PC-3 (cell line): ENCODE measurements at places on chromosomes 13 and 19.

- no peaks in the 10 kb centered on the region for H3K36me3 ChIP-seq
- DNase-seq = peak; percentile 31
- no peaks in the 10 kb centered on the region for H3K4me1 ChIP-seq
Measured at GRCh38 chr13:62119739-62120700, 704.4 kb upstream of the PCDH20 start.

GRCh38 chr13:46119883-46120614 lies 15.2 kb upstream of the CPB2 start:
- H3K4me1 ChIP-seq = peaks cover 4% of the 10 kb centered on the region; the same call in 1 of the 2 replicates
- H3K4me3 ChIP-seq = no peak overlapping the region
- no peaks in the 10 kb centered on the region for H3K27me3 ChIP-seq
- H3K36me3 ChIP-seq = no peaks in the 10 kb centered on the region

GRCh38 chr13:47463726-47464125 lies 537.3 kb downstream of the SUCLA2 start:
- no peaks in the 10 kb centered on the region for H3K4me1 ChIP-seq
- no peak overlapping the region for H3K4me3 ChIP-seq
- no peak for DNase-seq
- no peak overlapping the region for H3K27ac ChIP-seq

GRCh38 chr13:43773602-43774001 lies 13.2 kb downstream of the ENOX1 start:
- H3K4me1 ChIP-seq = no peaks in the 10 kb centered on the region
- H3K36me3 ChIP-seq = no peaks in the 10 kb centered on the region
- no peak overlapping the region for H3K4me3 ChIP-seq
- DNase-seq = no peak
- H3K27ac ChIP-seq = no peak overlapping the region
- H3K27me3 ChIP-seq = no peaks in the 10 kb centered on the region

GRCh38 chr19:13012690-13013608 lies 17.7 kb downstream of the NFIX start:
- peak overlapping the region; percentile 81 for H3K27ac ChIP-seq
- DNase-seq = peak; percentile 78
- H3K4me1 ChIP-seq = peaks cover 48% of the 10 kb centered on the region
- H3K27me3 ChIP-seq = no peaks in the 10 kb centered on the region
- peak overlapping the region; percentile 75 for H3K4me3 ChIP-seq

- H3K27me3 ChIP-seq = no peaks in the 10 kb centered on the region
- DNase-seq = no peak
- no peaks in the 10 kb centered on the region for H3K36me3 ChIP-seq
- H3K4me1 ChIP-seq = peaks cover 47% of the 10 kb centered on the region
Measured at GRCh38 chr13:23671377-23671776, 101.2 kb downstream of the TNFRSF19 start.

DNA sequence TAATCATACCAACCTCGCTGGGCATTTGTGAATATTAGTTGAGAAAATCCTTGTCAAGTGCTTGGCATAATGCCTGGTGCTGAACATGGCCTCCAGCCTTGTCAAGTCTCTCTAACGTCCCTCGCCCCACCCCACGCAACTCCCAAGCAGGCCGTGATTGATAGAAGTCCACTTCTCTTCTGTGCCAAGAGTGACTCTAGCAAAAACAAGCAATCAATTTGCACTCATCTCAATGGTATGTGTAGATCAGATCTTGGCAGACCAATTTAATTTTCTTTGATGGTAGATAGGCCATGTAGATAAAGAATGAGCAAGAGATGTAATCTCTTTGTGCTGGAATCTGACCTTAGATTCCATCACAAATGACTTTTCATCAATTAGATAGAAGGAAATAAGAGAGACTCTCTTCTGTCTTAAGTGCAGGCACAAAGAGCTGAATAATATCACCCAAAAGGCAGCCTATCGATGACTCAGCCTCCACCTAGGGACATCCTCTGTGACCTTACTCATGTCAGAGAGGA lies 31.0 kb upstream of the KATNAL1 start:
- no peak overlapping the region for H3K4me3 ChIP-seq
- H3K36me3 ChIP-seq = no peaks in the 10 kb centered on the region
- DNase-seq = peak; percentile 80
- H3K4me1 ChIP-seq = peaks cover 44% of the 10 kb centered on the region

DNA sequence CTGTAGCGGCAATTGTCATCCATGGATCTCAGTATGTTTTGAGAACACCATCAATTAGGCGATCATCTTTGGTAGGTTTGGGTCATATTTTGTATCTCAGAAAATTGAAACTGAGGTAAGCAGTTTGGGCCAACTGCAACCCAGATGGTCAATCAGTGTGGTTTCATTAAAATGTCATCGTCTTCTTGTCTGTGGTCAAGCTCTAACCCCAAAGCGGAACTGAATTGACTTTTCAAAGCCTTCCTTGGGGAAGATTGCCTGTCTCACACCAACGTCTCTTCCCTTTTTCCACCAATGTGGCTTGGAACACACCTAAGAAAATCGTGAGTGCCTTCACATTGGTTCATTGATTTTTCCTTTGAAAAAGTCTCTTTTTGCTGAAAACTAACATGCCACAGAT lies 56.3 kb upstream of the UBAC2 start:
- no peak overlapping the region for H3K4me3 ChIP-seq
- H3K27ac ChIP-seq = no peak overlapping the region
- H3K36me3 ChIP-seq = no peaks in the 10 kb centered on the region
- no peaks in the 10 kb centered on the region for H3K4me1 ChIP-seq
- H3K27me3 ChIP-seq = no peaks in the 10 kb centered on the region
- DNase-seq = no peak

- no peak for DNase-seq
- H3K27ac ChIP-seq = no peak overlapping the region
- H3K36me3 ChIP-seq = no peaks in the 10 kb centered on the region
- H3K27me3 ChIP-seq = no peaks in the 10 kb centered on the region
Measured at GRCh38 chr13:49044836-49045235, 69.1 kb downstream of the FNDC3A start.

DNA sequence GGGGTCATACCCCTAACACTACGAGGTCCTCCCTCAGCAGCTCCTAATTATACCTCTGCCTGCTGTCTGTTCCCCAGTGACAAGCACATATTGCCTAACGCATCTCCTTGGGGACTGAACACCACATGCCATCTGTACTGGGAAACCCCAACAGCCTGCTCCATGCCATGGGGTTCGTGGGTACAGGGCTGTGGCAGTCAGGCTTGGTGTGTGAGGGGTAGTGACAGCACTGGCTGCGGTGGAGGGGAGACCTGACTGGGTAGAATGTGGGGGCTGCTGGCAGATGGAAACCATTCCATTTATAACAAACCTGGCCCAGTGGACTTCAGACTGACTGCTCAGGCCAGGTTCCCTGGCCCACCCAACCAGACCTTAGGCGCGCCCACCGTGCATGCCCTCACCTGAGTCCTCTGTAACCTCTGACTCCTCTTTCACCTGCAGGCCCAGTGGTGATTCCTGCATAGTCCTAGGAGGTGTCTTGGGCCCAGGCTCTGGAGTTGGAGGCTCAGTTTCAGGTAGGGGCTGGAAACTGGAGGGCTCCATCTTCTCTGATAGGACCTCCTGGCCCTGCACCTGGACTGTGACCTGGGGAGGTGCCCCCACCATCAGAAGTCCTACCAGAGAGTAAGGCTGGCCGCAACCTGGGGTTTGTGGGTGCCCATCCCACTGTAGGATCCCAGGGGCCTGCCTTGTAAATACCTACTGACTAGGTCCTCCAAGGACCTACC lies 3.0 kb downstream of the MZF1 start:
- H3K4me1 ChIP-seq = peaks cover 19% of the 10 kb centered on the region
- H3K27ac ChIP-seq = no peak overlapping the region
- no peak overlapping the region for H3K4me3 ChIP-seq
- no peaks in the 10 kb centered on the region for H3K27me3 ChIP-seq

GRCh38 chr13:102770435-102770834 lies 3.2 kb downstream of the TEX30 start:
- H3K27me3 ChIP-seq = no peaks in the 10 kb centered on the region
- no peak overlapping the region for H3K27ac ChIP-seq
- H3K4me1 ChIP-seq = peaks cover 17% of the 10 kb centered on the region
- no peak overlapping the region for H3K4me3 ChIP-seq
- H3K36me3 ChIP-seq = no peaks in the 10 kb centered on the region
- DNase-seq = no peak

DNA sequence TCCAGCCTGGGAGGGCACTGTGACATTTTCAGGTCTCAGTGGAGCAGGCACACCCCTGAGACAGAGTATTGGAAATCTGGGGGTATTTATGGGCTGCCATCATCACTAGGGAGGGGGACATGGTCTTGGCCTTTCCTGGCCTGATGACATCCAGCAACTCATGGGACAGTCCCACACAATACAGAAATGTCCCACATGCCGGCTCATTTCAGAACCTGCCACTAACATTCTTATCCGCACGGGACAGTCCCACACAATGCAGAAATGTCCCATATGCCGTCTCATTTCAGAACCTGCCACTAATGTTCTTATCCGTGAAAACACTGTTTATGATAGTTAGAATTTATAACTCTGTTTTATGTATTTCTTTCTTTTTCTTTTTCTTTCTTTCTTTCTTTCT lies 9.8 kb downstream of the SLC8A2 start:
- H3K27me3 ChIP-seq = peaks cover 19% of the 10 kb centered on the region
- no peak for DNase-seq
- H3K27ac ChIP-seq = no peak overlapping the region
- H3K36me3 ChIP-seq = no peaks in the 10 kb centered on the region
- no peaks in the 10 kb centered on the region for H3K4me1 ChIP-seq
- no peak overlapping the region for H3K4me3 ChIP-seq

DNA sequence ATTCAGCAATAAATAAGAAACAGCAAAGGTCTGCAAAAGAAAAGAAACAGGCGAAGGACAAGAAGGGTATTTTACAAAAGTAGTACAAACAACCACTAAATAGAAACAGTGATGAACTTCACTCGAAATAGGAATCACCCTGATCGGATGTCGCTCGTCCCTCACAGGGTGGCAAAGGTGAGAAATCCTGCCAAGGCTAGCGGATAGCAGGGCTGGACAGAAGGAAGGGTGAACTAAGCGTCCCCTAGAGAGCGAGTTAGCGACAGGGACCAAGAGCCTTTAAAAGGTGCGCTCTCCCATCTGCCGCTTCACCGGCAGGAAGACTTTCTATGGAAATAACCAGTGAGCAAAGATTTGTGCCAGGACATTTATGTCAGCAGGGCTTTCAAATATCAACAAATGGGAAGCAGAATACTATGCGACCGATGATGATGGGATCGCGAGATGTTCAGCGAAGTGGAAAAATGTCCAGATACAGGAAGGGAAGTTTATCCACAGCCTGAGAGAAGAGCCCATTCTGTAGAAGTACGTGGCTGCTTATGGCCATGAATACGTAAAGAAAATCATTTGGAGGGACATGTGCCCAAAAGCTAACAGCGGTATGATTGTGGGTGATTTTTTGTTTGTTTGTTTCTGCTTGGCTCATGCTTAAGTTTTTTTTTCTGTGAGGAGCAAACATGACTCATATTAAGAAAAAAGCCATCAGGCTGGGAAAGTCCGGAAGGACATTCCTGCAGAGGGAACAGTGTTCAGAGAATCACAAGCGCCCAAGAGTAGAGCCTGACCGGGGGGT lies 18.9 kb downstream of the ELAVL1 start:
- peaks cover 59% of the 10 kb centered on the region for H3K4me1 ChIP-seq
- peaks cover 70% of the 10 kb centered on the region for H3K36me3 ChIP-seq
- no peaks in the 10 kb centered on the region for H3K27me3 ChIP-seq

GRCh38 chr13:51524829-51525566 lies 59.3 kb upstream of the WDFY2 start:
- no peaks in the 10 kb centered on the region for H3K27me3 ChIP-seq
- DNase-seq = no peak
- peaks cover 44% of the 10 kb centered on the region for H3K4me1 ChIP-seq

DNA sequence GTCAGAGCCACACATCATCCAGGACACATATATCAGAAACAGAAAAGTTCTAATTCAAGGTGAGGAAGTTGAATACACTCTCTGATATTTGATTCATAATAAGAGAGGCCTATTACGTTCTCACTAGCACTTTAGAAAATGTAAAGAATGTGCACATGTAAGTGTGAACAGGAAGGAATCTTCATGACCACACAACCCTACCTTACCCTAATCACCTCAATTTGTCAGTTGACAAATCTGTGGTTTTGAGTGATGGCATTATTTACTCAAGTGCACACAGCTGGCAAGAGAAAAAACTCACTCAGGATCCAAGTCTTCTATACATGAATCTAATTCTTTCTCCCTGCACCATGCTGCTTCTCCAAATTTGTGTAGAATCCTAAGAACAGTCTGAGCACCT lies 445.8 kb downstream of the SUCLA2 start:
- peaks cover 10% of the 10 kb centered on the region for H3K4me1 ChIP-seq
- H3K27ac ChIP-seq = no peak overlapping the region
- H3K27me3 ChIP-seq = no peaks in the 10 kb centered on the region
- H3K36me3 ChIP-seq = no peaks in the 10 kb centered on the region

GRCh38 chr19:42216653-42217519 lies 591 bp downstream of the DEDD2 start:
- H3K4me1 ChIP-seq = peaks cover 27% of the 10 kb centered on the region
- H3K27ac ChIP-seq = peak overlapping the region; percentile 47
- no peaks in the 10 kb centered on the region for H3K27me3 ChIP-seq
- peaks cover 10% of the 10 kb centered on the region; the same call in 1 of the 2 replicates for H3K36me3 ChIP-seq
- peak; percentile 15 for DNase-seq

- H3K36me3 ChIP-seq = no peaks in the 10 kb centered on the region
- DNase-seq = no peak
- no peak overlapping the region for H3K4me3 ChIP-seq
- H3K27me3 ChIP-seq = peaks cover 71% of the 10 kb centered on the region
Measured at GRCh38 chr19:54938906-54939305, 8.4 kb downstream of the NLRP7 start.

- peaks cover 20% of the 10 kb centered on the region for H3K36me3 ChIP-seq
- H3K27ac ChIP-seq = peak overlapping the region; percentile 96
- H3K4me3 ChIP-seq = peak overlapping the region; percentile 26; the same call in 1 of the 2 replicates
- no peaks in the 10 kb centered on the region for H3K27me3 ChIP-seq
Measured at GRCh38 chr19:53545271-53546065, 7.5 kb downstream of the ZNF331 start.

- peaks cover 11% of the 10 kb centered on the region for H3K36me3 ChIP-seq
- no peak within 1 kb of the TSS for H3K27ac ChIP-seq
- H3K4me3 ChIP-seq = peak within 1 kb of the TSS; percentile 57
- H3K27me3 ChIP-seq = no peaks in the 10 kb centered on the region
Measured at GRCh38 chr19:7926021-7926726, at the start of gene CTXN1. Gene CTXN1 (minus strand): TSS chr19:7926135. CDS start chr19:7925538, 597 bp downstream.

DNA sequence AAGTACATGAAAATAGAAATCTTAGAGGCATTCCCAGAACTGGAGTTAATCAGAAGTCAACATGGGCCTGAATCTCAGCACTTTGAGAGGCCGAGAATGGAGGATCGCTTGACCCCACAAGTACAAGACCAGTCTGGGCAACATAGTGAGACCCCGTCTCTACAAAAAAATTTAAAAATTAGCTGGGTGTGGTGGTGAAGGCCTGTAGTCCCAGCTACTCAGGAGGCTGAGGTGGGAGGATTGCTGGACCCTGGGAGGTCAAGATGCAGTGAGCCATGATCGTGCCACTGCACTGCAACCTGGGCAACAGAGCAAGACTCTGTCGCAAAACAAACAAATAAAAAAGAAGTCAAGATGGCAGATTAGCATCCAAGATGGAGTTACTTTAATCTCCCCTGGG lies 8.5 kb downstream of the IFNL2 start:
- H3K27me3 ChIP-seq = no peaks in the 10 kb centered on the region
- no peaks in the 10 kb centered on the region for H3K36me3 ChIP-seq
- no peak for DNase-seq
- H3K4me3 ChIP-seq = no peak overlapping the region
